ENCODE measurements at places on chromosomes 11 and 22. TPM values are rescaled to one million over a fixed set of nuclear protein-coding genes. Genes with fewer than 3 reads are reported as not detected.

PTS gene
- 33.9 TPM for total RNA-seq

FLRT1 gene
- not detected for total RNA-seq

VPS51 gene
- 259 TPM for total RNA-seq

CDHR5 gene
- not detected for total RNA-seq

All from mammary microvascular endothelial cell (primary cell).